ENCODE measurements at places on chromosomes 3 and 15. TPM values are rescaled to one million over a fixed set of nuclear protein-coding genes. Genes with fewer than 3 reads are reported as not detected.
A peak's percentile ranks its signal among the peaks of the same experiment; 100 is the strongest.

Gene TRPC1
- 0.21 TPM for total RNA-seq

DNA sequence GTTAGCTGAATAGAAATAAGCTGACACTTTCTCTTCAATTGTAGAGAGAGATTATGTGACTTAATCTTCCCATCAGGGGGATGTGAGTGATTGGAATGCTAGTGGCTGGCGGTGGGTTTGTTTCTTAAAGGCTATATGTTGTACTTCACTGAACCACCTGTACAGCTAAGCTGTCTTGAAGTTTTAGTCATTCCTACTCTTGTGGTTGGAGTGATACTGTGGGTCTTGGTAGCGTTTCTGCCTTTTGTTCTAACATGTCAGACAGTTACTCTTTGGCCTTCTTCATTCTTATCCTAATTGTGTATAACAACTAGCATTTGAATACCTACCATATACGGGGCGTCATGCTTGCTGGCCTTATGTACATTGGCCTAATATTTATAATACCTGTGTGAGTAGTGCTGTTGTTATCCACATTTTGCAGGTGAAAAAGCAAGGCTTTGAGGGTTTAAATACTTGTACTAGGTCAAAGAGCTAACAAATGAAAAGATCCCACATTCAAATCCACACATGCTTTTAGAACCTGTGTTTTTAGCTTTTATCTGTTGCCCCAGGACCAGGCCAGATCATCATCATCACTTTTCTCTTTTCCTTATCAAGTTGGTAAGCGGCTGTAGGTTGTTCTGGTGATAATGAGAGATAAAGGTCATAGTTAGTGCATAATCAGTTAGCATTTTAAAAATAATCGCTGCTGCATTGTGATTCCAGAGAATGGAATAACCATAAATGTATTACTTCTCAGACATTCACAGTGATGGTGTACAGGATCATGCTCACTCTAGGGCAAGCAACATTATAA lies 50.2 kb downstream of the AKAP13 start:
- no peak for DNase-seq

Gene INSYN1
- total RNA-seq = not detected

Gene PRR20G
- not detected for total RNA-seq

Gene NR2E3
- 0.13 TPM for total RNA-seq

Gene IRAK2
- total RNA-seq = 4.9 TPM

Gene FANCD2OS
- total RNA-seq = not detected

Gene GPR160
- 32.1 TPM for total RNA-seq

DNA sequence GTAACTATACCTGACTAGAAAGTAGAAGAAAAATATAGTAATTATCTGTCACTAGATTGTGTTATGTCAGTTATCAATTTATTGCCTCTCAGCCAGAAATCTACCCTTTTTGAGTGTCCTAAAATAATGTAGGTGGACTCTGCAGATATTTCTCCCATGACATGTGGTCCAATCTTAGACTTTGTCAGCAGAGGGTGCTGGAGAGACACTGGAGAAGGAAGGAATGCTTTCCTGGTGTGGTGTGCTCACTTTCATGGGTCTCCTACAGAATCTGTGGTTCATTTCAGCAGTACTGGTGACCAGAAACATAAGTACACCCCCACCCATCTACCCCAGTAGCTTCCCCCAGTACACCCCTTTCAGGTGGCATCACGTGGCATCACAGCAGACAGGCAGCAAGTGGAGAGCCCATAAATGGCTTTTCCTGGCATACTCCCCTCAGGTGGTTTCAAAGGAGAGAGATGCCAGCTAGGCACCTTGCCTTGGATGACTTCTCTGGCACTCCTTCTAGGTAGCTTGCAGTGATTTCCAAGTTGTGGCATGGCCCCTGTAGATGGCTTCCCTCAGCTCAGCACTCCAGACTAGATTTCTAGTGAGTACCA lies 114.7 kb downstream of the GADL1 start:
- peak; percentile 44 for DNase-seq

Gene SRPRB
- total RNA-seq = 74.8 TPM

Gene ROPN1B
- 1.5 TPM for total RNA-seq
